ENCODE measurements at places on chromosomes 2 and 18. TPM values are rescaled to one million over a fixed set of nuclear protein-coding genes. Genes with fewer than 3 reads are reported as not detected.

- DNase-seq = no peak
Observed at GRCh38 chr2:46340740-46341420, 43.7 kb downstream of the EPAS1 start.

- no peak for DNase-seq
Observed at GRCh38 chr2:65364986-65365733, 67.2 kb downstream of the SPRED2 start.

- no peak for DNase-seq
Observed at GRCh38 chr2:162390801-162391200, 46.9 kb downstream of the GCA start.

HOXD4 gene
- total RNA-seq = not detected

STARD6 gene
- total RNA-seq = not detected

- DNase-seq = no peak
Observed at GRCh38 chr2:174611006-174611405, 13.4 kb upstream of the WIPF1 start.

- no peak for DNase-seq
Observed at GRCh38 chr18:79167526-79168190, 98.5 kb downstream of the ATP9B start.

DNA sequence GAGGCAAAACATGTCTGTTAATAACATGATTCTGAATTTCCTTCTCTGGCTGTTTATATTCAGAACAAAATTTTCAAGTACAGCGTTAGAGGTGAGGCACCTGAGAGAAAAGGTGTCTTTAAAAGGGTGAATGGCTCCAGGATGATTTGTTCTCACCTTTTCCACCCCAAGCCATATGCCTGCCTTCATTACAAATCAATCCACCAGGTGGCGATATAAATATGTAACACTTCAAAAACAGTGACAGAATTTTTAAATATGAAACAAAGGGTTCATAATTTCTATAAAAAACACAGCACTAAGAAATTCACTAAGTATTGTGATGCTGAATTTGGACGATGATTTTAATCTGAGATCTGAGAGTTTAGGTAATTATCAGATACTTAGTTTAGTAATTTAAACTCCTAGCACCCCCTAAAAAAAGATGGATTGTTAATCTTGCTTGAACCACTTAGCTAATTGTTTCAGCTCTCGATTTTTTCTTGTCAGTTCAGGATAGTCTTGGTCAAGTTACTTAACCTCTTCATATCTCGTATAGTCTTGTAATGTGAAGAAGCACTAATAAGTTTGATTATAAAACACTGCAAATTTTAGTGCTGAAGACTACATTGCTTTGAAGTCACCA lies 528.8 kb downstream of the CPS1 start:
- peak; percentile 32 for DNase-seq

DNA sequence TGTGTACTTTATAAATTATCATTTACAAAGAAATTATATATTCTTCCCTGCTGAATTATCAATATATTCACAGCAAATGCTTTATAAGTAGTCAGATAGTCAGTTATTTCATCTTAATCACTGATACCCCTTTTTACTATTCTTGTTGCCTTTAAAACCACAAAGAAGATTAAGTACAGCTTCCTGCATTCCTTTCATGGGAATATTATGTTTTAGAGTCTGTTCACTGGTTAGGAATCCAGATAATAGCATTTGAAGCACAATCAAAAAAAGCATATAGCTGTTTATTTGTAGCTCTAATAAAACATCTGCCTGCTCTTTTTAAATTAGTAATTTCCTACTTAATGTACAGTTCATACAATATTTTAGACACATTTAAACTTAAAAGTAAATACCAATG lies 508.9 kb downstream of the FBXO15 start:
- DNase-seq = peak; percentile 57

MSTN gene
- 0.03 TPM for total RNA-seq

PAX8 gene
- 5.9 TPM for total RNA-seq

- DNase-seq = no peak
Observed at GRCh38 chr2:86492048-86492453, 50.9 kb downstream of the KDM3A start.

DNA sequence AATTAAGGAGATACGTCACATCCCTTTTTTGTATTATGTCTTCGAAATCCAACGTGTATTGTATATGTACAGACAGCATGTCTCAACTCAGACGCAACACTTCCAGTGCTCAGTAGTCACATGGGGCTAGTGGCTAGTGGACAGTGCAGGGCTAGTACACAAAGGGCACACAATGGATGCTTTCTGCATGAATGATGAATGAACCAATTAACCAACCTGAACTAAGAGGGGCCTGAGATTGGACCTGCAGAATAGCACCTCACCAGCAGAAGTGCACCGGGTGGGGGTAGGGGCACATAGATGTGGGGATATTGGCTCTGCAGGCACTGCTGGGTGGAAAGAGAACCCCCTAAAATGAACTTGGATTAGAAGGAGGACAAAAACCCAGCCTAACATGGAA lies 20.7 kb downstream of the ST8SIA5 start:
- DNase-seq = no peak

ATAD2B gene
- total RNA-seq = 2.2 TPM

- DNase-seq = no peak
Observed at GRCh38 chr2:8282858-8283252, 399.0 kb upstream of the ID2 start.

DNA sequence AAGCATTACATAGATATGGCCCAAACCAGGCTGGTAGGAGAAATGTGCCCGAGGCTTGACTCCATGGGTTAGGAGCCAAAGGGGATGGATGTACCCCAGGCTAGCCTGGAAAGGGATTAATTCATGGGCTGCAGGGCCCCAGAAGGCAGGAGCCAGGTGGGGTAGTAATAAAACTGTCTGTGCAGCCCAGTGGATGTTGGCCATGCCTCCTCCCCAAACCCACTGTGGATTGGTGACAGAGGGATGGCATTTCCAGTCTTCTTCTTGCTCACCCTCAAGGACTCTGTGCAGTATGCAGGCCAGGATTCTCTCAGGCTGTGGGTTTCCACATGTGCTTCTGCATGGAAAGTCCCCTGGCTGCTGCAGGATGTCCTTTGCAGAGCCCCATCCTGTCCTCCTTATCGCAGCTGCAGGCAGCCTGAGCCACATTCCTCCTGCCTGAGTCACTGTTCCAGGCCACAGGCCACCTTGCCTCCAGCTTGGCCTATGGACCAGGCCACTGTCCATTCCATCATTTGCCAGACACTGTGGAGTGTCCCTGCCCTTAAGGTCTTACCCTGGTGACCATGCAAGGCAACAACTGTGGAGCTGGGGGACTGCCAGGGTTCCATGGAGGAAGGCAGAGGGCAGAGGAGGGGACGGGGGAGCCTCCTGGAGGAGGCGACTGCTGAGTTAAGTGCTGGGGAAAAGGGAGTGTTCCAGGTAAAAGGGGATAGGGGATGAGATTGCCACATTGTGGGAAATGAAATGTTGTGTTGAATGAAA lies 38.9 kb downstream of the INO80C start:
- peak; percentile 87 for DNase-seq

DNA sequence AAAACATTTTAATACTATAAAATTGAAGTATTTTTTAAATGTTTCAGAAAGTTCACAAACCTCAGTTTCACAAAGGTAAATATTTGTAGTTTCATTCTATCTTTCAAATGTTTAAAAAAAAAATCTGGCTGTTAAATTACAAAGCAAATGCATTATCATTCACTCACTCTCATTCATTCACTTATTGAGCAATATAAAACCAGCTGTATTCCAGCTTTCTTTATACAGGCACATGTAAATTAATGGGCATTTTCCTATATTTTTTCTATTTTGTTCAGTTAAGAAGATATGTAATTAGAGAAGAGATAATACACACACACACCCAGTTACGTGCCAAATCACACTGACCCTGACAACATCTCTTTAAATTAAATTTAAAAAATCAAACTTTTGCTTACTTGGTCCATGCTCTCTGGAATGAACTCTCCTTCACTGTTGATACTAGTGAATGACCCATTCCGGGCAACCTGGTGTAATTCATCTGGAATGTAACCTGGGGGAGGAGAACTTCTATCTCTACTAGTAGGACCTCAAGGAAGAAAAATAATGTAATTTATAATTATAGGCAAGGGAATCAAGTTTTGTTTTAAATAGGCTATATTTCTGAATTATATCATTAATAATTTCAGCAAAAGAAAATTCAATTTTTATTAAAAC lies 32.5 kb upstream of the ERCC3 start:
- DNase-seq = no peak

AQP12A gene
- total RNA-seq = not detected

SLC9A2 gene
- 0.18 TPM for total RNA-seq

POTEJ gene
- total RNA-seq = not detected

ASAP2 gene
- total RNA-seq = 24.0 TPM

- no peak for DNase-seq
Observed at GRCh38 chr2:168934826-168935225, 33.7 kb downstream of the G6PC2 start.

DNA sequence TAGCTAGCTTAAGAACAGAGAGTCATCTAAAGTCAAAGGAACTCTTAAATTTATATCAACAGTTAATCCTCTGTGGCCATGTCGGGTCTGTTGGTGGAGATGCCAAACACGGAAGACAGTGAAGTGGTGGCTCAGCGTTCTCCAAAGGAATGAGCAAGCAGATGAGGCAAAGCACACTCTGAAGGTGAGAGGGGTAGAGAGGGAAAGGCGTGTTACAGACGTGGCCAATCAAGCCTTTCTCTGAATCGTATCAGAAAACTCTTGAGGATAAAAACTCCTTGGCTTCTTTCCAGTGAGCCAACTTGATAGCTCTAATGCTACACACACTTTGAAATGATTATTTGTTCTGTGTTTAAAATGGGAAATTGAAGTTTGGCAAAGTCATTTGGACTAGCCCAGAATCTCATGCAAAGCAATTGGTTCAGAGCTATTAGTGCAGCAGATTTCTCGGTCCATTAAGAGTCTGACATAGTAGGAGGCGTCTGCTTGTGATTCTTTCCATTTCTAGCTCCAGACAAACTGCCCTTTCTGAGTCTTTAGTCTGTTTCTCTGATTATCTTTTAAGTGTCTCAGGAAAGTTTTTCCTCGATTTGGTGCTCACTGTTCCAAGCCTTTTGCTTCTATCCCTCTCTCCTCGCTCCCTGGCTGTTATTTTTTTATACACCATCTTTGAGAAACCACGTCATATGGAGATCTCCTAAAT lies 57.5 kb upstream of the CPO start:
- no peak for DNase-seq

DNA sequence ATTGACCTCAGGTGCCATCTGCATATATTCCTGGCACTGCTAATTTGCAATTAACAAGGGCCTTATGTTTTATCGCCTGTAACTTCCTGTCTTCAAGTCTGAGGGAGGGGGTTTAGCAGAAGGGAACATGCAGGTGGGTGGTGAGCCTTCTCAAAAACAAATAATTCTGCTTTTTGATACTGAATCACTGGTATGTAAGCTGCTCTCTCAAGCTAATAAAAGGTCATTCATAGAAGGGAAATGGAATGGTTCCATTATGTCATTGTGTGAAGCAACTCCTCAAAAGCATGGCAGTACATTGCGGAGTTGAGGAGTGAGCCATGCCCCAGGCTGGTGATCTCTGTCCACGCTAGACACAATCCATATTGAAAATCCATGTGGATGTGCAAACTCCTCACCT lies 414.8 kb upstream of the ID2 start:
- no peak for DNase-seq

DNA sequence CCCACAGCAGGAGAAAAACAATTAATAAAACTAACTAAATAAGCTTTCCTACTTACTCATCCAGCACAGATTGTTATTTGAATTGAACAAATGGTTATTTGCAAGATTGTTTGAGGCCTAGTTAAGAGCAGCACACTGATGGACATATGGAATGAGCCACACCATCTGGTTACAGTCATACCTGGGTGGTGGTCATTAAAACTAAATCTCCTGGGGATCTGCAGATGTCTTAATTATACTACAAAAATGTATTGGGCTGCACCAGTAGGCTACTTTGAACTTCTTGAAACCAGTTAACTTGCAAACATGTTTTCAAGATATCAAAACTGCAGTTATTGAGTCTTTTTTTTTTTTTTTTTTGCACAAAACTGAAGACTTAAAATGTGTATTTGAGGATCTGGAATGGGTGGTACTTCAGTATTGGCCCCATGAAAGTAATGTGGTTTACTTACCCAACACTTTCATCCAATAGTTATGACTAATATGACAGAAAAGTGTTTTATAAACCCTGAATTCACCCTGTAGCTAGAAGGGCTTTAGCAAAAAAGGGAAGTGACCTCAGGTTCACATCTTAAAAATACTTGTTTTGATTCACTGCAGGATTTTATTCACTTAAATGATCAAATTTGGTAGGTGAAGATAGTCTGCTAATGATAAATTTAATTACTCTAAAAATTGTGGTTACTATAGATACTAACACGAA lies 10.8 kb downstream of the AGFG1 start:
- DNase-seq = no peak

DNA sequence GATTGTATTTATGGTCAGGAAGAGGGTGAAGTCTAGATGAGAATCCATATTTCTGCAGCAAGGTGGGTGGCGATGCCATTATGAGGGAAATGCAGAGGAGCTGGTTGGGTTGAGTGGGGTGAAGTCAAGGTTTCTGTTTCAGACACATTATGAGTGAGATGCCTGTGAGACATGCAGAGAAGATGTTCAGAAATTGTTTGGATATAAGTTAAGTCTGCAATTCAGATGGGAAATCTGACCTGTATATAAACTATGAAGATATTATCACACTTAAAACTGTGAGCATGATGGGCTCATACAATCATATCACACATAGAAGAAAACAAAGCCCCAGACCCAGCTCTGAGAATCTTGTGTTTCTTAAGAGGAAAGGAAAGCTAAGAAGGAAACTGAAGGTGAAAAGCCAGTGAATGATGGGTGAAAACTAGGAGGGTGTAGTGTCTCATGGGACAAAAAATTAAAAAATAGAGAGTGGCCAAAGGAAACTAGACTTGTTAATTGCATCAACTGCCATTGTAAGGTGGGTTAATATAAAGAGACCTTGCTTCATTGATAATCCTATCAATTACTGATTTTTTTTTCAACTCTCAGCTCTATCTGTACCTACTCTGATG lies 14.2 kb downstream of the GALNT5 start:
- no peak for DNase-seq

DNA sequence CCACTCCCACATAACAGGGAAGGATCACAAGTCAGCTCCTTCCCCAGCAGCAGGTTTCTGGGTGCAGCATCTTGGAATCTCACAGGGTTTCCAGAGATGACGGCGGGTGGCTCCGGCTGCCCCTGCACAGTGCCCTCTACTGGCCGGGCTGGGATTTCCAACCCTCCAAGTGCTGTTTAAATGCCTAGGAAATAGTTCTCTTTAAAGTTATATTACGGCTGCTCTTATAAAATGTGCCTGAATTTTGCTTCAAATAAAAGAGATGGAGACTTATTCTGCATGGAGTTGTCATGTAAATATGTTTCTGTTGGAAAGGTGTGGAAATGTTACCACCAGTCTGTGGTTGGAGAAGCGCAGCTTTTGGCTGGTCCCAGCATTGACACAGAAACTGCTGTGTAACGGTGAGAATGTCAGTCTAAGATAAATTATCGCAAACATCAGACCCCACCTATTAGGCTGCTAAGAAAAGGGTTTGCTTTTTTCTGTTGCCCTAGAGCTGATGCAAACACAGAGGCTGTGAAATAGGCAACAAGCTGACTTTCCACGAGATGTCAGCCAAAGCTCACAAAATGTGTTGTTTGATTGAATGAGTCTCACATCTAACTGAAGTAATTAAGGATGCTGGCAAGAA lies 3.3 kb upstream of the HJURP start:
- DNase-seq = peak; percentile 44

KCNK3 gene
- total RNA-seq = not detected

GBX2 gene
- 1.9 TPM for total RNA-seq

DAW1 gene
- total RNA-seq = 0.17 TPM

- no peak for DNase-seq
Observed at GRCh38 chr2:11305958-11306357, 38.5 kb downstream of the ROCK2 start.

GRCh38 chr2:238875101-238875470 lies 27.2 kb downstream of the TWIST2 start:
- DNase-seq = no peak

DOK6 gene
- 0.18 TPM for total RNA-seq

Data from HT1080 (cell line).